ENCODE measurements at places on chromosomes 3 and 15.

- DNase-seq: peak; percentile 41
Observed at GRCh38 chr3:4754180-4755086, 224.8 kb upstream of the BHLHE40 start.

- no peak for DNase-seq
Observed at GRCh38 chr3:15681668-15682067, 80.1 kb downstream of the BTD start.

DNA sequence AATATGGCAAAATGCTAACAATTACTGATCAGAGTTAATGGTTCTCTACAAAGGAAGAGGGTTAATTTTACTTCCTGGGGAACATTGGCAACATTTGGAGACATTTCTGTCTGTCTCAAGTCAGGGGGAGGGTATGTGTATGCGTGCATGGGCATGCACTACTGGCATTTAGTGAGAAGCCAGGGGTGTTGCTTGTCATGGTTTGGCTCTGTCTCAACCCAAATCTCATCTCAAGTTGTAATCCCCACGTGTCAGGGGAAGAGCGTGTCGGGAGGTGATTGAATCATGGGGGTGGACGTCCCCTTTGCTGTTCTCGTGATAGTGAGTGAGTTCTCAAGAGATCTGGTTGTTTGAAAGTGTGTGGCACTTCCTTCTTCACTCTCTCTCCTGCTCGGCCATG, 28.3 kb upstream of the TNIK start:
- DNase-seq: no peak

- DNase-seq: no peak
Observed at GRCh38 chr15:52518487-52519371, 10.0 kb downstream of the MYO5A start.

DNA sequence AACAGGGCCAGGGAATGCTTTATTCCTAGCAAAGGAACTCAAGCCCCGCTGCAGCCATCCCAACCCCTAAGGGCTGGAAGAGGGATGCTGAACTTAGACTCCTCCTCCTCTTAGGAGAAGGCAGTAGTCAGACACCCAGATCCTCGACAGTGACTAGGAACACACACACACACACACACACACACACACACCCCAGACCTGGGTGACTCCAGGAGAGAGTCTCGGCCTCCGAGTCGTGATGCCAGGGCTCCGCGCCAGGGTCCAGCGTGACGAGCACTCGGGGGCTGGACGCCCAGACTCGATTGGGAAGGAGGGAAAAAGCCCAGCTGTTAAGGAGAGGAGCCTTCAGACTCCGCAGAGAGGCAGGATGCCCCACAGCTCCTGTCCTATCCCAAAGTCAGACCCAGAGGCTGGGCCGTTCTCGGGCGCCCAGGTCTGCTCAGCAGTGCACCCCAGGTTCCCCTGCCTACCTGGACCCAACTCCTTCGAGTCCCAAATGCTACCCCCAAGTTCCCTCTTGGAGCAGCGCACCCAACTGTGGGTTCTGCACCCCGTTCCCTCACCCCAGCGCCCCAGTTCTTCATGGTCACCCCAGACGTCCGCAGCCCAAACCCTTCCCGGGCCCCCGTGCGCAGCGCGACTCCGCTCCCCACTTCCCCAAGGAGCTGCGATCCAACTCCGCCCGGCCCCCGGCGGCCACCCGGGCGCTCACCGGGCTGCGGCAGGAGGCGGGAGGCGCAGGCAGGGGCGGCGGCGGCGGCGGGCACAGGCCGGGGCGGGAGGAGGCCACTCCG, 421 bp downstream of the BMF start:
- no peak for DNase-seq

DNA sequence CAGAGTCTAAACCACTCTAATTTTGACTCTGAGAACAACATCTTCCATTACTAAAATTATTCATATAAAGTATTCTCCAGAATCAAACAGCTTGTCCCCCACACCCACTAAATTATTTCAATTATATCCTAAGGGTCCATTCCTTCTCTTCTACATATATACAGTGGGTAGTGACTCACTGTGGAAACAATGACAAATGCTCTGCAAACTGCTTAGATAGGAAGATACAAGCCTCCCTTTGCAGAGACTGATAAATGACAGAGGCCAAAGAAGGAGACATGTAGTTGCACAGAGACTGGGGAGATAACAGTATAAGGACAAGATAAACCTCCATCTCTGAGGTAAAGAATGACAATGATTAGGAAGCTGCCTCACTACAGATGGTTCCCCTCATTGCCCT, 1087.4 kb downstream of the AGBL1 start:
- no peak for DNase-seq

- no peak for DNase-seq
Observed at GRCh38 chr15:50050986-50051743, 67.9 kb downstream of the ATP8B4 start.

DNA sequence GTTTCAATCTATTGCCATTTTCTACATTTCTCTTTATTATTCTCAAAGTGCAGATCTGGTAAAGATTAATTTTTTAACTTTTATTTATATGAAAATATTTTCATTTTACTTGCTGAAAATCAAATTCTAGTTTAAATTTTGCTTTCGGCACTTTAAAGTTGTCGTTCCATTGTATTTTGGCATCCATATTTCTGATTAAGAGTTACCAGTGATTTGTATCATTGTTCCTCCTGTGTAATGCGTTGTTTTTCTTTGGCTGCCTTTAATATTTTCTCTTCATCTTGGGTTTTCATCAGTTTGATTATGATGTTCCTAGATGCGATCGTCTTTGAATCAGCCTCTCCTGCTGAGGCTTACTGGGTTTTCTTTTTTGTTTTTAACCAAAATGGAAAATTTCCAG, 97.3 kb downstream of the SPATA16 start:
- DNase-seq: no peak

GRCh38 chr3:42442640-42443039, 32.2 kb upstream of the LYZL4 start:
- no peak for DNase-seq

DNA sequence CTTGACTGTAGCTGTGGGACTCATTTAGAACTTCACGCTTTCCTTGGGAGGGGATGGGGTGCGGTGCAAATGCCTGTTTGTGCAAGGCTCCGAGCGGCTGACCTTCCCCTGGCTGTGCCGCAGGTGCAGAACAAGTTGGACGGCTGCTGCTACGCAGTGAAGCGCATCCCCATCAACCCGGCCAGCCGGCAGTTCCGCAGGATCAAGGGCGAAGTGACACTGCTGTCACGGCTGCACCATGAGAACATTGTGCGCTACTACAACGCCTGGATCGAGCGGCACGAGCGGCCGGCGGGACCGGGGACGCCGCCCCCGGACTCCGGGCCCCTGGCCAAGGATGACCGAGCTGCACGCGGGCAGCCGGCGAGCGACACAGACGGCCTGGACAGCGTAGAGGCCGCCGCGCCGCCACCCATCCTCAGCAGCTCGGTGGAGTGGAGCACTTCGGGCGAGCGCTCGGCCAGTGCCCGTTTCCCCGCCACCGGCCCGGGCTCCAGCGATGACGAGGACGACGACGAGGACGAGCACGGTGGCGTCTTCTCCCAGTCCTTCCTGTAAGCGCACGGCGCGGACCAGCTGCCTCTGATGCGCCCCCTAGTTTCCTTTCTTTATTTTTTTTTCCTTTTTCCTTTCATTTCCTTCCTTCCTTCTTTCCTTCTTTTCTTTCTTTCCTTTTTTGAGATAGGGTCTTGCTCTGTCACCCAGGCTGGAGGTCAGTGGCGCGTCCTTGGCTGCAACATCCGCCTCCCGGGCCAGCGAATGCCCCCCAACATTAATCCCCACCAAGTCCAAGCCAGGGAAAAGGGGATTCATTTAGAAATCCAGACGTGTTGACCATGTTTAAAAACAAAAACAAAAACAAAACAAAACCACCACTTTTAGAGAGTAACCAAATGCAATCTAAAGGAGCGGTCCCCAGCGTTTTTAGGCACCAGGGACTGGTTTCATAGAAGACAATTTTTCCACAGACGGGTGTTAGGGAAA, 42.7 kb downstream of the EIF2AK4 start:
- no peak for DNase-seq

- DNase-seq: no peak
Observed at GRCh38 chr3:73504239-73504638, 120.5 kb downstream of the PDZRN3 start.

DNA sequence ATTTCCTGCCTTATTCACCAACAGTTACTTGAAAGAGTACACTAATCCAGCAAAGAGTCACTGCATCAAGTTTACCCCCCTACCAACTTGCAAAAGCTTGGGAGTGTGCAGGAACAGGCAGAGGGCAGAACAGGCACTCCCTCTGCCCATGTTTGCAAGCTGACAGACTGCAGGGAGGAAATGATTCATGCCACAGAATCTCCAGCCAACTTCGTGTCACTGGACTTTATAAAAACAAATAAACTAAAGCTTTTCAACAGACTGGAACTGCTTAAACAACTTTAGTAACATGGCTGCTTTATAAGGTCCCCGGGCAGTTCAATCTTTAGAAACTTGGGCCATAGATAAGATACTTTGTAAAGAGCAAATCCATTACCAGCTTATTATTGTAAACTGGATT, 129.5 kb downstream of the THRB start:
- DNase-seq: no peak

DNA sequence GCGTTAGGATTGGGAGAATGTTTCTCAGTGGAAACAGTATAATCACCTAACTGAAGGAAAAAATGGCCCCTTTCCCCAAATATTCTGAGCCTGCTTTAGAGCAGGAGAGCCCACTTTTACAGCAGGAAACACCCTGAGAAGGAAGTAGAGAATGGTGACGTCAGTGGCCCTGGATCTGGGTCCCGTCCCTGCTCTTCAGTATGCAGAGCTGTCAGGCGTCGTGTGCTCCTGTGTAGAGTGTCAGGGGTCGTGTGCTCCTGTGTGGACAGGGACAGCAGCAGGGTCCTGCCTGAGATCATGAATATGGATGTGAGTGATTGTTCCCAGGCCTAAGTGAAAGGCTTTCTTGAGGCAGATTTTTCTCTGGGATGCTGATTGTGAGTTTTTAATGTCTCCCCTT, 45.2 kb downstream of the CGNL1 start:
- no peak for DNase-seq

GRCh38 chr3:197298945-197299854, 788 bp upstream of the DLG1 start:
- peak; percentile 28 for DNase-seq

DNA sequence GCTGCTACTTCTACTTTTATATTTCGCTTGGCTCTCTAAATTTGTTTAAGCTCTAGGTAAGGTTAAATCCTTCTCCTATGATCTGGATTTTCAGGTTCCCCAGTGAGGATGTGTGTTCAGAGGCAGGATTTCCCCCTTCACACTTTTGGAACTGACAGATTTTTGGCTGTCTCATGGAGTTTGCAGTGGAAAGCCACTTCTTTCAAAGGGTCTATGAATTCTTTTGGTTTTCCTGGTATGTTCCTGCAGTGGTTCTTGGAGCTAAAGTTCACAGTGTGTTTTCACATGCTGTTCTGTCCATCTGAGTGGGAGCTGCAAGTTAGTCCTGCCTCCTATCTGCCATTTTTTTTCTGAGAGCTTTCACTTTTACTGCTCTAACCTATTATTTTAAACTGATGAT, 21.6 kb upstream of the TIGIT start:
- no peak for DNase-seq

DNA sequence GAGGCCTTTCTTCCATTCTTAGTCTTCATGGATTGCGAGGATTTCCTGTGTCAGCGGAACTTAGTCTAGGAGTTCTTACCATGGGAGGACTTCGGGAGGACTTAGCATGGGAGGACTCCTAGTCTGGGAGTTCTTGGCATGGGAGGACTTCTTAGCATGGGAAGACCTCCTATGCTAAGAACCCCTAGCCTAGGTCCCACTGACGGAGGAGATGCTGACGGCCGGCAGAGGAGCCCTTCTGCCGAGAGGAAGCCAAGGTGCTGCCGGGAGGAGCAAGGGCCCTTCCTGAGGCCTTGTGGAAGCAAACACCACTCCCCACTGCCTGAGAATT, 35.6 kb upstream of the LDHAL6B start:
- DNase-seq: no peak

- no peak for DNase-seq
Observed at GRCh38 chr15:50876989-50877360, 31.5 kb upstream of the AP4E1 start.

GRCh38 chr3:13638927-13639326, 90.0 kb downstream of the FBLN2 start:
- no peak for DNase-seq

DNA sequence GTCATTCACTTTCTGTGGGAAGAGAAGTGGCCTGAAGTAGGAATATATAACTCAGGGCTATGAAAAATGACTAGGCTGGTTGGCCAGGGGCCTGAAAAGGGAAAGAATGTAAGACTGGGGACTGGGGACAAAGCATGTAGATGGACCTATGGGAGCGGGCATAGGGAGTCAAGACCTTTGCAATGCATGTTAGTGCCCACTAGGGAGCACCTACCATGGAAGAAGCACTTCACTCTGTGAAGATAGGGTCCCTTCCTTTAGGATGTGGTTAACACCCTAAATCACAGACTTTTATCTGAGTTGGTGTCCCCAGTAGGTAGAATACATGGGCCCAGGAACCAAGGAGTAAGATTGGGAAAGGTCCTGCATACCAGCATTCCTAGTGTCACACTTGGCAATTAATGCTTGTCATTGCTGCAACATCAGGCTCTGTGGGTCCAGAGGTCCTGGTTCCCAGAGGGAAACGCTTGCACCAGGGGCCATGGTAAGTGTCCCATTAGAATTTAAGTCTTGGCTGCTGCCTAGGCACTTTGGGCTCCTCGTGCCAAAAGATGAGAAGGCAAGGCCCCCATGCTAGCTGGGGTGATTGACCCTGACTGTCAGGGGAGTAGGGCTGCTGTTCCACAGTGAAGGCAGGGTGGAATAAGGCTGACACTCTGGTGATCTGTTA, 79.6 kb downstream of the CRYGS start:
- DNase-seq: no peak

DNA sequence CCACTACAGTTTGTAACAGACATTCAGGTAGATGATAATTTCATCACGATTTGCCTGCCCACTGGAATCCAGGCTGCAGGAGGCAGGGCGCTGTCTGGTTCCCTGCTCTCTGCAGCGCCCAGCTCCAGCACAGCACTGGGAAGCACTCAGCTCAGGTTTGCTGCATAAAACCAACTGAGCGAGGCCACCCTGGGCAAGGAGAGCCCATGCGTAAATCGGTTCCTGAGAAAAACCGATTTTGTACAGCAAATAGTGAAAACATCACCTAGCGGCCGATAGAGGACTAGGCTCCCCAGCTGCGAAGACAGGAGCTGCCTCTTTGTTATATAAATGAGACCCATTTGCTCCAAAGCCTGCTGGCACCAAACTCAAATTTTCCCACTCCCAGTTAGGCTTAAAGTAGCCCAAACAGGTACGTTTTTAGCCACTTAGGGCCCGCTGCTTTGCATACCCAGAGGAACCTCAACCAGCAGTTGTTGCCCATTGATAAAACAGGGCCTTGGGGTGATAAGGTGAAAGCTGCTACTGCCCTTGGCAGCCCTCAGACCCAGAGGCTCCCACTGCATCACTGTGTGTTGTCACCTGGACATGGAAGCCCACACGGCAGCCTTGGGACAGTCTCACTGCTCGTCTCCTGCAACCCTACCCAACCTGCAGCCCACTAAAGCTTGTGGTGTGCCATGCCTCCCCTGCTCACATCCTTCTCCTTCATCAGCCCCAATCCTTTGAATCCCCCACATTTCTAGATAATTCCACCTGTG, 47.5 kb downstream of the ALDH1L1 start:
- no peak for DNase-seq
